ENCODE measurements at places on chromosomes 5 and 9. TPM values are rescaled to one million over a fixed set of nuclear protein-coding genes. Genes with fewer than 3 reads are reported as not detected.

GRCh38 chr9:133615186-133615585 lies 6.0 kb upstream of the FAM163B start:
- DNase-seq, result no peak

DNA sequence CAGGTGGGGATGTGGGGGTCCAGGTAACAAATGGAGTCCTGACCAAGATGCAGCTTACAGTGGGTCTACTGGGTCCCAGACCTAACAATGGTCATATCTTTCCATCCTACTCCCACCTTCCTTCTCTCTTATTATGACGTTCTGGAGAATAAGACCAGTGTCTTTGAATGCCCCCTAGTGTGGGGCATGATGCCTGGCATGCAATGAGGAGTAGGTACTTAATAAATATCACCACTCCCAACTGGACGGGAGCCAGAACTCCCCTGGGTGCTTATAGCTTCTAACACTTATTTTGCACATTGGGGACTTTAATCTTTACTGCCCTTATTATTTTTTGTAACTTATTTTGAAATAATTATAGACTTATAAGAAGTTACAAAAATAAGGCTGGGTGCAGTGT lies 98.2 kb downstream of the NDFIP1 start:
- no peak for DNase-seq

GRCh38 chr5:138950421-138951031 lies 75.4 kb upstream of the LRRTM2 start:
- no peak for DNase-seq

GRCh38 chr5:14722923-14723322 lies 58.4 kb downstream of the OTULIN start:
- DNase-seq, result no peak

GRCh38 chr5:59317023-59317773 lies 576.3 kb downstream of the PDE4D start:
- DNase-seq, result peak; percentile 80

- DNase-seq, result no peak
Observed at GRCh38 chr5:89850513-89850865, 559.1 kb downstream of the CETN3 start.

GRCh38 chr5:145130996-145131395 lies 704.1 kb downstream of the PRELID2 start:
- DNase-seq, result no peak

DNA sequence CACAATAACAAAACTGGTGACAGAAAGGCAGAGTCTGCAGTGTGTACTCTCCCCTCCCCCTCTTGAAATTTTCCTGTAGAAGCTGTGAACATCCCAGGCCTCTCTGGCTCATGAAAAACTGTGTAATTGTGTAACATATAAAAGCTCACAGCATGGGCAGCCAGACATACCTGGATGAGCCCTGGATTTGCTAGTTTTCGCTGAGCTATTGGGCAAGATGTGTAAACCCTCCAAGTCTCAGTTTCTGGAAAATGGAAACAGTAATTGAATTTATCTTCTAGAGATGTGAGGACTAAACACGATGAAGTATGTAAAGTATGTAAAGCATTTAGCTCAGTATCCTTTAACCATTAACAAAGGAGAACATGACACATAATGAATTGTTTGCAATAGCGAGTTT lies 143.2 kb upstream of the ANKH start:
- no peak for DNase-seq

- DNase-seq, result no peak
Observed at GRCh38 chr5:82154776-82155175, 123.4 kb downstream of the RPS23 start.

GRCh38 chr9:127589955-127590370 lies 22.1 kb upstream of the STXBP1 start:
- peak; percentile 73 for DNase-seq

DNA sequence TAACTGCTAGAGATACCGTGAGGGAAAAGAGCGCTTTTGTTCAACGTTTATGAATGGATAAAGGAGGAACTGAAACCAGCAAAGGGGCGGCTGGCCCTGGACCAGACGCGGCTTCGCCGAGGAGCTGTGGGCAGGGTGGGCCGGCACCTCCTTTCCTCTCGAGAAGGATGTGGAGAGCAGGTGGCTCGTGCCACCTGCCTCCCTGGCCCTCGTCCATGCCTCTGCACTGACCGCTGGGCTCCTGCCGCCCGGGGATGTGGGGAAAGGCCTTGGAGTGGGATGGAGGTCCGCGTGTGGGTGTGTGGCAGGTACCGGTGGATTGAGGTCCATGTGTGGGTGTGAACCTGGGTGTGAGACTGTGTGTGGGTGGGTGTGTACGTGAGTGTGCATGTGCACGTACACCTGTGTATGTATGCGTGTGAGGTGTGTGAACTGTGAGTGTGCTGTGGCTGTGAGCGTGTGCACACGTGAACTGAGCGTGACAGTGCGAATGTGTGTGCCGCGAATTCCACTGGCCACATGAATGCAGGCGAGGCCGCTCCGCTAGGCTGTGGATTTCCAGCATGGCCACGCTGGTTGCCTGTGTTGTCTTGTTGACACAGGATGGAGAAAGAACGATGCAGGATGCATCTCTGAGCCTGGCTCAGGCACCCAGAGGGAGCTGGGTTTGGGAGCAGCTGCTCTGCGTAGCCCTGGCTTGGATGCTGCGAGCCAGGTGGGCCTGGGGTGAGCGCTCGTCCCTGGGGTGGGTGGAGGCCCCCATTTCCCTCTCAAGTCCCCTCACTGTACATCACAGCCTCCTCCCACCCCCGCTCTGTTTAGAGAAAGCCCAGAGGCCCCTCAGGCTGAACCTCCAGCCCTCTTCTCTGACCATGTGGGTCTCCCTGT lies 4.4 kb upstream of the CEP72 start:
- no peak for DNase-seq

The PPP6C gene
- total RNA-seq, result 15.0 TPM

The KYAT1 gene
- total RNA-seq, result 3.4 TPM

The TNFSF15 gene
- 0.59 TPM for total RNA-seq

DNA sequence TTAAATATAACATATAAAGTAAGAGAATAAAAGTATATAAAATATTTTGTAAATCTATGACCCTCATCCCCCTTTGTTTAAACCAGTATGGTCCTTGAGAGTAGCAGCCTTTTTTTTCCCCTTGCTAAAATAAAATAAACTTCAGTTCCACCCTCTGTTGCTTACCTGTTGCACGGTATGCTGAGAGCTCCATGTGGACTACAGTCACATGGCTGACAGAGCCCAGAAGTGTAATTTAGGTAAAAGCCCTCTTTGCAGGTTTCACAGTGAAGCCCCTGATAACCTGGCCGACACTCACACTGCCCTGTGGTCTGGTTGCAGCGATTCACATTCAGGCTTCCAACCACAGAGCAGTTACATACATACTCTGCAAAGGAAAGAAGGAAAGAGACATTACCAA lies 55.1 kb downstream of the MEGF9 start:
- no peak for DNase-seq

The CDH9 gene
- not detected for total RNA-seq

GRCh38 chr5:170722316-170722715 lies 61.2 kb upstream of the GABRP start:
- DNase-seq, result no peak

The ORM2 gene
- total RNA-seq, result 0.79 TPM

- DNase-seq, result no peak
Observed at GRCh38 chr5:37576552-37576951, 197.4 kb downstream of the WDR70 start.

DNA sequence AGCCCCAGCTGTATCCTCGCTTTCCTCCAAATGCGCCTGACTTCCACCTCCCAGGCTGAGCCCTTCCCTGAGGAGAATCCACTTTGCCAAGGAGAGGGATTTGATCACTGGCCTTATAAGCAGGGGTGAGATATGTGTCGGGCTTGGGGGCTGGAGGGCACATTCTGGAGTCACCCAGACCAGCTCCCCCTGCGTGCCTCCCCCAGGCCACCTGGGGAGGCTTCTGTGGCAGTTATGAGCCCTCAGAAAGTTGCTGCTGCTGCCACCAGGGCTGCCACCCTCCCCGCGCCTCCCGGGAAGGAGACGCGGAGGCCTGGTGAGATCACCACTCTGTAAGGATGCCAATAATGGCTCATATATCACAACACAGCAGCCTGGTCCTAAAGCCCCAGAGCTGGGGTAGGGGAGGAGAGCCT lies 211.5 kb downstream of the PAPPA start:
- DNase-seq, result peak; percentile 84

The SURF6 gene
- 12.9 TPM for total RNA-seq

DNA sequence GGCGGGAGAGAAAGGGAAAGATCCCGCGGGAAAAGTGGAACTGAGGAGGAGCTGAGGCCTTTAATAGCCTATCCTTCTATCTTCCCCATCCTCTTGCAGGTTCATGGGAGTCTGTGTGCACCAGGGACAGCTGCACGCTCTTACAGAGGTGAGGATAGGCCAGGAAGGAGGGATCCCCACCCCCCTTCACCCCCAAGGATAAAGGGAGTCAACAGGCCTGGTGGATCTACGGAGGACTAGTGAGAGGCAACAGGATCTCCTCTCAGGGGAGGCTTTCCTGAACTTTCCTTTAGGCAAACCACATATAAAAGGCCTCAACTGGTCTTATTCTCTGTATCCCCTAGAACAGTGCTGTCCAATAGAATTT lies 1.1 kb downstream of the TESK1 start:
- no peak for DNase-seq

The FOXD4L3 gene
- total RNA-seq, result not detected

DNA sequence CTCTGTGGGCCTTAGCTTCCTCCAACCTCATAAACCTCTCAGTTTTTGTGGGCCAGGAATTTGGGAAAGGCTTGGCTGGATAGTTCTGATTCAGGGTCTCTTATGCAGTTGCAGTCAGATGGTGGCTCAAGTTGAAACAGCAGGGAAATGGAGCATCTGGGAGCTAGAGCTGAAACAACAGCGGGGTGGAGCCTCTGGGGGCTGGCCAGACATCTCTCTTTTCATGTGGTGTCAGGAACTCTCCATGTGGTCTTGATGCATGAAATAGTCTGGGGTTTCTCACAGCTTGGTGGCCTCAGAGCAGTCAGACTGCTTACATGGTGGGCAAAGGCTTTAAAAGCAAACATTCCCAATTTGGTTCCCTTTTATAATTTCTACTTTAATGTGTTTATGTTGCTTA lies 13.5 kb downstream of the ZNF346 start:
- DNase-seq, result peak; percentile 34

DNA sequence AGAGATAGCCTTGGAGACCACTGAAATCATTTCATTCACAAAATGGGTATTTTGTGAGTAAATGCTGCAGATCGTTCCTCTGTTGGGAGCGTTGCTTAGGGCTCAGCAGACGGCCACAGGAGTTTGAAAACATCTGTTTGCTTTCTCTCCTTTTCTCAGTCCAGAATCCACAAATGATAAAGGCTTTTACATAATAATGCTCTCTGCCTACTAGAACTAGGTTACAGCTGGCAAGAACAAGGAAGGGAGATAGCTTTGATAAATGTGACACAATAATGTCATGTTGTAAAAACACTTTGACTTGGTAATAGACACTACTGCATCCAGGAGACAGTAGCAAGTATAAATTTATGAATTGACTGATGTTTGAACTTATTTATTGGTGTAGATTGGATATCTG lies 1072.4 kb upstream of the CDH6 start:
- DNase-seq, result no peak

DNA sequence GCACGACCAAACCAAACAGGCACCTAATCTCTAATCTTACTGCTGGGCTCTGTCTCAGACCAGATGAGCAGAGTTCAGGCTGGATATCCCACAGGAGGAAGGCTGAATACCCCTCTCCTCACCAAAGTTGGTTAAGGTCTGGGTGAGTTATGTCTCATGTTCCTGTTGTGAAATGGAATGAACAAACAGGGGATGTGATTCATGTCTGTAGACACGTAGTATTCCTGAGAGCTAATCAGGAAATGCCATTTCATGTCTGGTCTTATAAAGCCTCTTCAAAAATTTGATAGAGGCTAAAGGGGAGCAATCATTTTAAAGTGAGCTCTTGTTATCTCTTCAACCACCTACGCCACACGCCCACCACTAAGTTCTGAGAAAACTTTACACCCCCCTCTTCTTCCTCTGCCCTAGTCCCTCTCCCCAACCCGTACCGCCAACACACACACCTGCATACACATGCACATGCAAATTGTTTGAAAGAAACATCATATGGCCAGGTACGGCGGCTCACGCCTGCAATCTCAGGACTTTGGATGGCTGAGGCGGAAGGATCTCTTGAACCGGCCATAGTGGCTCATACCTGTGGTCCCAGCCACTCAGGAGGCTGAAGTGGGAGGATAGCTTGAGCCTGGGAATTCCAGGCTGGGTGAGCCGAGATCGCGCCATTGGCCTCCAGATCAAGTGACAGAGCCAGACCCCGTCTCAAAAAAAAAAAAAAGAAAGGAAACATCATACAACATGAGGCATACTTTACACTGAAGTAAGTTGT lies 69.8 kb upstream of the RAI14 start:
- DNase-seq, result no peak

The DAB2 gene
- 103 TPM for total RNA-seq

DNA sequence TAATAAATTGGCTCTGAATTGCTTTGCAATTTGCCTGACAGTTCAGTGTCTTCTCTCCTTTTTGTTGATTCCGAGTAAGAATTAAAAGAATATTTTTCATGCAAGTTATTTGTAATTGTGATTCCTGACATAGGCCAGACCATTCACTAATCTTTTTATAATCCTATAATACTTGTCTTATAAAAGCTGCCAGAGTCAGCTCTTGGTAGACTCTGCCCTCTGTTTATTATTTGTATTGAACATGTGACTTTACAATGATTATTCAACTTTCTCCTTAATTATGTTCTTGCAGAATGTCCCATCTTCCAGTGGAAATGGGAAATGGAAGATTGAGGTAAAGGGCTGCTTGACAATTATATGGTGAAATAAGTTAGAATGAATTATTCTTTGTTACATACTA lies 121.0 kb downstream of the SV2C start:
- no peak for DNase-seq

GRCh38 chr5:14739538-14739937 lies 75.0 kb downstream of the OTULIN start:
- no peak for DNase-seq

DNA sequence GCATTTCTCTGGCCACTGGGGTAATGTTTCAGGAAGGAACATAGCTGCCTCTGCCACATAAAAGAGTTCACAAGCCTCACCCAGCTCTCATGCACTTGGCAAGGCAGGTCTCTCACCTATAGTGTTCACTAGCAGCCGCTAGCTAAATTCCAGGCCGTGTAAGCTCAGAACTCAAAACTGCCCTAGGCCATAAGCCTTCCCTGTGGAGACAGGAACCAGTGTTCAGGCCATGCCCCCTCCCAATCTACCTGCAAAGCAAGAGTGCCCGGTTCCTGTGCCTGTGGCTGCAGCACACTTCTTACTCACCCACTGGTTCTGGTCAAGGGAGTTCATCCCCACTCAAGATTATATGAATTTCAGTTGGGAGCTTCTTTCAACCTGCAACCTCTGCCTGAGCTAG lies 60.7 kb upstream of the ZNF169 start:
- DNase-seq, result no peak

- DNase-seq, result no peak
Observed at GRCh38 chr5:177547736-177548135, 6.6 kb downstream of the FAM193B start.

The SLC6A7 gene
- total RNA-seq, result not detected

DNA sequence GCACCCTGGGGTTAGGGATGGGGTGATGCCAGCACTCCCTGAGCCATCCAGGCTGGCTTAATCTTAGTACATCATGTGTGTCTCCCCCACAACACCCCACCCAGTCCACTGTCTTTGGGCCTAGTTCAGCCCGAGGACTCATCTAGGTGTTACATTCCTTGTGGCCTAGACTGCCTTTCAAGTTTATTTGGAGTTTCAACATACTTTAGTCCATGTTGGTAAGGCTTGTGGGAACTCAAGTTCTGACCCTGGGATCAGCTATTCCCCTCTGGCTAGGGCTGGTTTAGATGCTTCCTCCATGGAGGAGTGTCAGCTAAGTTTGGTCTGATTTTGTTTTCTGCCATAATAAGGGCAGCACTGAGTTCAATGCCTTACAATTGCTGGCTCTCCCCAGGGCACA lies 302.4 kb downstream of the SMARCA2 start:
- DNase-seq, result no peak

The TLX3 gene
- total RNA-seq, result not detected

Data from skin of body (tissue), 3 donors.